ENCODE measurements at places on chromosomes 16 and 17. TPM values are rescaled to one million over a fixed set of nuclear protein-coding genes. Genes with fewer than 3 reads are reported as not detected.

ETV4 gene
- total RNA-seq, result 0.08 TPM

DNA sequence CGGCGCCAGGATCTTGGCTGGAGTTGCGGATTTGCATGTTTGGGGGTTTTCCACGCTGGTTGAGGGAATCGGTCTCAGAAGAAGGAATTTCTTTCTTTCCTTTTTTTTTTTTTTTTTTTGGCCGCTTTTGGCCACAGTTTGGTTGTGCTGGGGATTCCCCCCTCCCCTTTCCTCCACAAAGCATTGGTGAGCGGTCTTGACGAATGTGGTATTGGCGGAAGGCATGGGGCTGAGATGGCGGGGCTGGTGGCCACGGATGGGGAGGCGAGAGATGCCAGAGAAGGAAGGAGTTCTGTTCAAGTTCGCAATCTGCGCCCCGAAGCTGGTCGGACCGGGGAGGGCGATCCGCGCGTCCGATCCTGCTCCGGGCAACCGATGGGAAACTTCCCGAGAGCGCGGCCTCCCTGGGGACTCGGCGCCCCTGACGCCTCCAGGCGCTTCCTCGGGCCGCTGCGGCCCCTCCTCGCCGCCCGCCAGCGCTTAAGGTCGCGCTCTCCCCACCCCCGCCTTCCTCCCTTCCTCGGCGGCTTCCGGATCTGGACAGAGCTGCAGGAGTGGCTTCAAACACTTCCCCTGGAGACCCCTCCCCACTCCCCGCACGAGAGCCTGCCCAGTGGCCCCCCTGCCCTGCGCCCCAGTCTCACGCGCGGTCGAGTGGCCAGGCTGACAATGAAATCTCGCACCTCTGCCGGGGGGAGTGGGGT, 43.2 kb downstream of the RAI1 start:
- DNase-seq, result no peak

KIF2B gene
- not detected for total RNA-seq

GRCh38 chr16:78407191-78407590, 307.7 kb downstream of the WWOX start:
- no peak for DNase-seq

RAMP2 gene
- total RNA-seq, result 2.9 TPM

DNA sequence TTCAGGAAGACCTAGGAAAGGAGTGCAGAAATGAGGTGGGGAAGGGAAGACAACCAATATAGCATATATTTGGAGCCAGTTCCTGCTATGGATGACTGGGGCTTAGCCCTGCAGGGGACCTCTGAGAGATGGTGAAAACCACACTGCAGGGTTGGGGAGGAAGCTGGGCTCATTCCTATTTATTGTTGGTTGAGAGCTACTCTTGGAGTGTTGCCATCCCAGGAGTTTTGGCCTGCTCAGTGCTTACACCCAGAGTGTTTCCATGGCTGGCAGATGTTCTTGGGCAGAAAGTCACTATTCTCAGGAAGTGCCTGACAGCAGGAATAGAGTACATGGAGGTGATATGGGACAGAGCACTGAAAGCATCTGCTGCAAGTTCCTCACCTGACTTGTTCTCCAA, 145.8 kb downstream of the SPACA3 start:
- no peak for DNase-seq

- DNase-seq, result no peak
Measured at GRCh38 chr17:63634816-63635215, 12.6 kb downstream of the MAP3K3 start.

GRCh38 chr17:71922439-71922838, 198.4 kb upstream of the SOX9 start:
- DNase-seq, result no peak

SHISA9 gene
- total RNA-seq, result under 0.01 TPM

DNA sequence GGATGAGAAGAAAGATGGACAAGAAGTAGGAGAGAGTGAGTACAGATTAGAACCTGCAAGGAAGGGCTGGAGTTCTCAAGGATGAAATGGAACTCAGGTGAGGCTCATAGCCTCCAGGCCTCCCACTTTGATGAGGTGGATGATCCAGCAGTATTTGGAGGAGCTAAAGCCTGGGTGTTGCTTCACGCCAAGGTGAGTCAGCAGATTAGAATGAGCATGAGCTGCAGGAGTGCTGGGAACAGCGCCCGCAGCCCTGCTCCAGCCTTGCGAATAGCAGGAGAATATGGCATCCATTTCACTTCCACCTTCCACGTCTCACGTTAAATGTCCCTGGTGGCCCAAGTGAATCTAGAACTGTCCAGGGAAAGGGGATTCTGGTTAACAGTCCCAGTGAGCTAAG, 94.4 kb upstream of the CPHXL start:
- no peak for DNase-seq

DNA sequence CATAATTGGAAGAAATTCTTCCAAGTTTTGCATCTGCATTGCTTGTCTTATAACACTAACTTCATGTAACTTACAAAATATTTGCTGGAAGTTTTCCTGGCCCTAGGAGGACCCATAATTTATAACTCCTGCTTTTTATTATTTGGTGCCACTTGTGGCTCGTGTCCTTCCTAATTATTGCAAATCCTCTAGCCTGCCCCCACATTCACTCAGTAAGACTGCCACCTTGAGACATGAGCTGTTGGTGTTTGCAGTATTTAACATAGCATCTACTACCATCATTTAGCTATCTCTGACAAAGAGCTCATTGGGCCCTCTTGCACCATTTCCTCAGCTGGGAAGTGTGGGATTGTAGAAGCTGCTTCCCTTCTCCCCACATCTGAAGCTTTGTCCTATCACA, 49.5 kb downstream of the FTO start:
- no peak for DNase-seq

- DNase-seq, result no peak
Measured at GRCh38 chr16:30131869-30132475, 9.0 kb upstream of the MAPK3 start.

GRCh38 chr17:4297351-4297750, 33.6 kb upstream of the ANKFY1 start:
- no peak for DNase-seq

- DNase-seq, result no peak
Measured at GRCh38 chr16:79287424-79287917, 313.1 kb downstream of the MAF start.

- DNase-seq, result no peak
Measured at GRCh38 chr16:89361751-89362539, 128.4 kb downstream of the ANKRD11 start.

DNAAF1 gene
- total RNA-seq, result 0.08 TPM

- peak; percentile 93 for DNase-seq
Measured at GRCh38 chr17:64145751-64146417, 15.9 kb upstream of the ERN1 start.

GRCh38 chr16:25721439-25721838, 29.7 kb downstream of the HS3ST4 start:
- no peak for DNase-seq

ABCA8 gene
- 11.4 TPM for total RNA-seq

GRCh38 chr17:59342681-59343131, 11.3 kb downstream of the YPEL2 start:
- no peak for DNase-seq

DNA sequence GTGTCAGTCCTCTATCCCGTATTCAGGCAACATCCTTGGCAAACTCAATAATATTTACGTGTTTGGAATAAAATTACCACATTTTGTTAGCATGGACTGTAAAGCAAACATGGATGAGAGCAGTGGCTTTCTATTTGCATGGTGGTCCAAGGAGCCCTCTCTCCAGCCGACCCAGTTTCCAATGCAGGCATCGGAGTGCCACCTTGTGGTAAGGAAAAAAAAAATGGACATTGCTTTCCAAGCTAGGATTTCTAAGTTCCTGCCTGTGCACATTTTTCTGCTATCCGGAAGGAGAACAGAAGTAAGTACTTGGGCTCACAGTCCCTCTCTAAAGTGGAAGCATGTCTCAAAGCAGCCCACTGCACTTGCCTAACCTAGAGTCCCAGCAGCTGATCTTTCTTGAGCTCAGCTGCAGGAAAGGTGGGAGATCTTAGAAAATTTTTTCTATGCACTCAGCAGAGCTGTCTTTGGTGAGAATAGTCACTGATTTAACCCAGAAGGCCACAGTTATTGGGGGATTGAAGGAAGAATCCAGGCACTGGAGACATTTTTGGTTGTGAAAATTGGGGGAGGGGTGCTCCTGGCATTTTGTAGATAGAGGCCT, 46.0 kb upstream of the ERCC4 start:
- no peak for DNase-seq

LRRC46 gene
- 0.28 TPM for total RNA-seq

- DNase-seq, result no peak
Measured at GRCh38 chr17:44008205-44008909, 3.9 kb downstream of the NAGS start.

GRCh38 chr17:19747829-19748806, at the start of gene ALDH3A1:
Gene ALDH3A1 (minus strand): TSS chr17:19748298. CDS start chr17:19745129, 3,169 bp downstream.
- no peak for DNase-seq

GRCh38 chr17:52389632-52390031, 231.1 kb upstream of the CA10 start:
- no peak for DNase-seq

DNA sequence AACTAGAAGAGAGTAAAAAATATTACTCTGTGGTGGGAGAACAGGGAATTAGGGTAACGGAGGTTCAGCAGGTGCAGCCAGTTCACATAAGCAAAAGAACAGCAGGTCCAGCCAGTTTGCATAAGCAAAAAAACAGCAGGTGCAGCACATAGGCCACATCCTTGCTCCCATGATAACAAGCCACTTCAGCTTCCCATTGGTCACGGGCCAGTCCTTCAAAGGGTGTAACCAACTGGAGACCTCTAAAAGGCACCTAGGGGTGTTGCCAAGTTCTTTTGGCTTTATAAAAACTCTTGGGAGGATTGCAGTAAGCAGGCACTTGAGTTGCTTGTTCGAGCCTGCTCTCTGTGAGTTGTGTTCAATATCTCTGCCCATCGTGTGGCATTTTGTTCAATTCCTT, 488.1 kb downstream of the XYLT1 start:
- DNase-seq, result no peak

DNA sequence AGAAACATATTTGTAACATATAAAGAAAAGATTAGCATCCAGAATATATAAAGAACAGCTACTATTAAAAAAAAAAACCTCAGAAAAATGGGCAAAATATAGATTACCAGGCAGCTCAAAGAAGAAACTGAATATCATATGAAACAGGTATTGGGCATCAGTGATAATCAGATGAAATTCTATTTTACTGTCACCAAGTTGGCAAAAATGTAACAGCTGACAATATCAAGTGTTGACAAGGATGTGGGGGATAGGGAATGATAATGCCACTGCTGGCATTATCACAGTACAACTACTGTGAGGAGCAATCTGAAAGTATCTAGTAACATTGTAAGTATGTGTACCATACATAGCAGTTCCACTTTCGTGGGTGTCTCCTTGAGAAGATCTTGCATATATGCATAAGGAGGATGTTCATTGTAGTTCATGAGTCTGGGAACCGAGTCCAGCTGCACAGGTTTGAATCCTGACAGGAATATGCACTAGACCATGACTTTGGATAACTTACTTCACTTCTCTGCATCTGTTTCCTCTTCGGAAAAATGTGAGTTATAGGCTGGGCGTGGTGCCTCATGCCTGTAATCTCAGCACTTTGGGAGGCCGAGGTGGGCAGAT, 50.3 kb downstream of the LCMT1 start:
- no peak for DNase-seq

DNA sequence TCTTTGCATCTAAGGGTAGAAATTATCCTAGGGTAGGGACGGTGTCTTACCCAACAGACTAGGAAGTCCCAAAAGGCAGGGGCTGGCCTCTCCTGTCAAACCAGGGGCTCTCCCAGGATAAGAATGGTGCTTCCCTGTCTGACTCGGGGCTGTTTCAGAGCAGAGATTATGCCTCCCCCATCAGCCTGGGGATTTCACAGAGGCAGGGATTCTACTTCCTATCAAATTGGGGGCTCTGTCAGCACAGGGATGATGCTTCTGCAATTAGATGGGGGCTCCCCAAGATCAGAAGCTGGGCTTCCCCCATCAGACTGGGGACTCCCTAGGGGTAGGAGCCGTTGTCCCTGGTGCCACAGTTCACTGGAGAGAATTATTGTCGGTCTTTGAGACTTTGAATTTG, 2.3 kb downstream of the NXPH3 start:
- DNase-seq, result no peak

DNA sequence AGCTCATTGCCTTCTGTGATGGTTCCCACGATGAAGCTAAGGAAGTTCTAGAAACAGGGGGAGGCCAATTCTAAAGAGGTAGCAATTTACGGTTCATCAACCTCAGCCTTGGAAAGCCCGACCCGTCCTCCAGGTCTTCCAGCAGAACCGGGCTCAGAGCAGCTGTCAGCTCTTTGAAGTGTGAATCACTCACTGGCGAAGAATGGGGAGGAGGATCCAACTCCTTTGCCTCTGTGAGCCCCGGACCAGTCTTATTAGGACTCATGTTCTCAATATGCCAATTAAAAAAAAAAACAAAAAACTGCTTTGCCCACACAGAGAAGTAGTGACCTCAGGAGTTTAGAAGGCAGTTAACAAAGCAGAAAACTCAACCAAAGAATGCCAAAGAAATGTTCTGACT, 31.4 kb downstream of the STX8 start:
- no peak for DNase-seq

Data from liver (tissue), 10 donors.